ENCODE measurements at places on chromosomes 13 and 19.

- no peak for DNase-seq
Observed at GRCh38 chr19:34559045-34559444, 77.5 kb downstream of the WTIP start.

DNA sequence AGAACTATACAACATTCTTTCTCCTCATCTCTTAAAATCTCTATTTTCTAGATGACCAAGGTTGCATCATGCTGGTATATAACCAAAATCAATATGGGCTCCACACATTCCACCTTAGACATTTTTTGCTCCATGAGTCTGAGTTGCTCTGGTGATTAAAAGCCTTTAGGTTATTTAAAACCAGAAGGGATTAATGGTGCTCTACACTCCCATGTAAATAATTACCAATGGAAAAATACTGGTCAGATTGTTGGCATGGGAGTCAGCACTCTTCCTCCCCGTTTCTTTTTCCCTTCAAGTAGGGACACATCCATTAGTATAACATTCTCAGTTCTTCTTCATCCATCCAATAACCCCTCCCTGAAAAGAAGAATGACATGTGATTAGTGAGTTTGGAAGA, 747.7 kb downstream of the PCDH17 start:
- DNase-seq = no peak

GRCh38 chr19:34645551-34645950, 31.4 kb downstream of the SCGB2B2 start:
- no peak for DNase-seq

GRCh38 chr13:94710881-94711560, 1.3 kb downstream of the SOX21 start:
- DNase-seq = no peak

- DNase-seq = no peak
Observed at GRCh38 chr13:103878891-103879605, 812.8 kb upstream of the SLC10A2 start.

DNA sequence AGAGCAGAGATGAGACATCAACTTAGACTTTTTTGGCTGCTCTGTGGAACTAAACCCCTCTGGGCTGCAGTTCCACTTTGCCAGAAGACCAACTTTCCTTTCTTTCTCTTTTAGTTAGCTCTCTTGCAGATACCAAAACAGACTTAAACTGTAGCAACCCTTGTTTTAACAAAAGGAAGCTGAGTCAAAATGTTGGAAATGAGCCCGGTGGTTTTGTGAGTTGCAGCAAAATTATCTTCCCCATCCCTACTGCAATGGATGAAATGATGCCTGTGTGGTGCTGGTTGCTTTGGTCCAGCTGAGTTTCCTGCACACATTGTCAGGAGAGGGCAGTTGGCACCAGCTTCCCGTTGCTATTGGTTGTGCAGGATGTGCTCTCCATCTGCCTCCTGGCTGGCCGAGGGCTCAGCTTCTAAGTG, 115.3 kb downstream of the LRCH1 start:
- no peak for DNase-seq

- DNase-seq = no peak
Observed at GRCh38 chr13:61756031-61756430, 340.4 kb upstream of the PCDH20 start.

- no peak for DNase-seq
Observed at GRCh38 chr19:15926484-15926883, 7.8 kb downstream of the CYP4F11 start.

DNA sequence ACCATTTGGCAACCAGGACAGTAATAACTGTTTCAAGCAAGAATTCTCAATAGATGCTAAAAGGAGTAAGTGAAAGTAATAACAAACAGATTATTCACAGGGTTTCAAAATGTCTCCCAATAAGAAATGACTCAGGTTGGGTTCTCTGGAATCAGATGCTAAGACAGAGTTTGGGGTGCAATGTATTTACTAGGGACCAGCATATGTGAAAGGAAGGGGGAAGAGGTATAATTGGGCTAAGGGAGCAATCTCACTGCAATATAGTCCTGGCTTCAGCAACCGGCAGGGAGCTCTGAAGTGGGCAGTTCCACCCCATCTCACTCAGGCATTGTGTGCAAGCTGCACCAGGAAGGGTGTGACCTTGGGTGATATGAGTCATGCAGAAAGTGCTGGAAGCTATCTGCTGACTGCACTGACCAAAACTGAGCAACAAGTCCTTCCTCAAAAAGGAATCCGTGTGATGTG, 23.4 kb downstream of the ZDHHC20 start:
- no peak for DNase-seq

- DNase-seq = no peak
Observed at GRCh38 chr13:58919551-58919950, 1244.2 kb downstream of the DIAPH3 start.

GRCh38 chr19:55528030-55528803, 8.7 kb downstream of the SBK2 start:
- no peak for DNase-seq

- no peak for DNase-seq
Observed at GRCh38 chr13:78137404-78138142, 218.9 kb upstream of the EDNRB start.

GRCh38 chr19:49073514-49074378, 1.2 kb upstream of the KCNA7 start:
- no peak for DNase-seq

- DNase-seq = no peak
Observed at GRCh38 chr19:35717665-35718344, at the start of gene KMT2B. KMT2B (plus strand) TSS chr19:35718003; CDS start chr19:35718019, 16 bp downstream.

DNA sequence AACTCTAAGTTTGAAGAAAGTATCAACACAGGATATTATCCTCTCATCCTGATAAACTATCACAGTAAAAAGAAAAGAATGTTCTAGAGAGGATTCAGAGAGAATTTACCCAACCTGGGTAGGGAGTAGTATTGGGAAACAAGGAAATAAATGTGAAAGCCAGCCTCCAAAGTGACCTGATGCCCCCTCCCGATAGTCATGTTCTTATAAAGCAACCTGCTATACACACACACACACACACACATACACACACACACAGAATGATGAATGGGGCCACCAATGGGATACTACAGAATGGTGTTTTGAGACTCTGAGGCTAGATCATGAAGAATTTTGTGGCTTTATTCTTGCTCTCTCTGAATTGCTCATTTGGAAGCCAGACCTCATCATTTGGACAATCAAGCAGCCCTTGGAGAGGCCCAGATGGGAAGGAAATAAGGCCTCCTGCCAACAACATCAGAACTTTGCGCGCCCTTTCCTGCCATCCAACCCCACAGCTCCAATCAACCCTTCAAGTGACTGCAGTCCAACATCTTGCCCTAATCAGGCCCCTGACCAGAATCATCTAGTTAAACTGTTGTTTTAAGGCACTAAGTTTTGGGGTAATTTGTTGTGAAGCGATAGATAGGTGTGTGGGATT, 807.9 kb upstream of the ARGLU1 start:
- DNase-seq = no peak

DNA sequence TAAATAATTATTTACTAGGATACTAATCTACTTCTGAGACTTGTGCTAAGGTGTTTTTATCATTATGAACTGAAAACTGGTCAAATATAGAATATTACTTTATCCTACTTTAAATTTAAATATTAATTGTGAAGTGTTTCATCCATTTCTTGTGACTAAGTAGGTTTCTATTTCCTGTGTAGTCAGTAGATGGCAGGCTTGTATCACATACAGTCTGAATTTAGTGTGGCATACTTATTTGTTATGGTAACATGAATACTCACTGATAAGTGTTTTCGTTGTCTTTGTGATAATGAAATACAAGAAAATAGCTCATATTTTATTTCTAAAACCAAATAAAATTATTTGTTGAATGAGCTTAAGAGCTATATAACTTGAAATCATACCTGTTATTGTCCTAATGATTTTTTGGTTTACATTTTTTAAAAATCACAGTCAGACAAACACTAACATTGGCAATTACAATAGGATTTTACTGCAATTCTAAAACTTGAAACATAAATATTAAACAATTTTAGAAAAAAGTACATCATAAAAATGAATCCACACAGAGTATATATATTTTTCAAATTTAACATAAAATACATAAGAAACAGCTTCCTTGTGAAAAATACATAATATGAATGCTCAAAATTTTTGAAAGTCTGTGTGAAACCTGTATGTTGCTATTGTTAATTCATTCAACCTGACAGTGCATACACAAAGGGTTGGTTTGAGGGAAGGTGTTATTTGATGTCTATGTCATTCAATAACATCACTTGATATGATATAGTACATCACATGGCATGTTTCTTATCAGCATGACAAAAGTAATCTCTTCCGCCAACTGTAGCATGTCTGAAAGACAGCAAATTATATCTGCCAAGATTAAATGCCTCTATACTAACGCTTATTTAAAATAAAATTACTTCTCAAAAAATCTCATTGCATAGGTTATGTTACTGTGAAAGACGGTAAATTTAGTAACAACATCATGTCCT, 904.8 kb upstream of the PCDH20 start:
- no peak for DNase-seq

- DNase-seq = no peak
Observed at GRCh38 chr19:16562608-16563025, 9.6 kb downstream of the SLC35E1 start.

DNA sequence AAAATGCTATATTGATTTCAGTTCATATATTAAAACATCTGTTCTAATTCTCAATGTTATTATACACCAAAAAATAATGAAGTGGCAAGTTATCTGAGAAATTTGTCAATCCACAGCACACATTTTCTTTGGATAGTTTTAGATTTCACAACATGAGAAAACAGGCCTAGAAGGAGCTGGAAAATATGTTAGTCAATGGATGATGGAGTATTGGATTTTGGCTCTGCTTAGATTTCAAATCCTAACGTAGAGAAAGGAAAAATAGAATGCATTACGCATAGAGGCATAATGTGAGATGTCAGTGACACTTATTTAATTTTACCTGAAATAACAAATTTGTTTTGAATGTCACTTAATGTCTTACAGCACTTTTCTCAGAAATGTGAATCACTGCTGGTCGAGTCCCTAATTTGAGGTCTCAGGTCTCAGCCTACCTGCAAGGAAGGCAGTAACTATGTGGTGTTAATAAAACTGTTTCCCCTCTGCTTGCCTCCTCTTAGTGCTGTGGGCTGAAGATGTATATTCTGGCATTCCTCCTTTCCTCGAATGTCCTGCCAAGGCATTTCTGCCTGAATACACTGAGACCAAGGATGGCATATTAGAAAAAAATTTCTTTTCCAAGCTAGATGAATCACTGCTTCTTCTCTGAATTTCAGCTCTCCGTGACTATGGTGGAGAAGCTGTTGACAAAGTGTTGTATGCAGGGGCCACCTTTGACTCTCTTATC, 232.4 kb downstream of the POSTN start:
- DNase-seq = no peak

DNA sequence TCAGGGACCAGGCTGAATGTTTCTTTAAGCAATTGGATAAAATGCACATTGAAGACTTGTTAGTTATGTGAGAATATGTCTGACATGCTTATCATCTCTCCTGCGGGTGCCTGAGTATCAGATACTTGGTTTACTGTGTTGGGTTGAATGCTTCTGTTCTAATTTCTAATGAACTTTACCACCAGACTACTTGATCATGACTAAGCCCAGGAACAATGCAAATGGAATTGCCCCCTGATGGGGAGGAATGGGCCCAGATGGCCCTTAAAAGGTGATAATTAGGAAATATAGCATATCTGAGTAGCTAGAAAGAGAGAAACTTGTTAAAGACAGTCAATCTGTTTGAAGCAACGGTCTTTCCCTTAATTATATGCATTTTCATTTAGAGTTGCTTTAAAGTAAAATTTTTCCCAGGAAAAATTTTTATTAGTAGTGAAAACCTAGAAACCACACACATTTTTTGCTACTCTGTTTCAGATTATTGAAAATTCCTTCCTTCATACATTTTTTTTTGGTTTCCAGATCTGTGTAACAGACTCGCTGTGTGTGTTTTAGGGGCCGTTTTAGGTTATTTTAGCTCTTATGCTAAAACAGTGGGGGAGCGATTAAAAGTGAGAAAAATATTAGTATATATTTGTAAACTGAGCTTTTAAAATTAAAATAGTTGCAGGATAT, 186.6 kb downstream of the TM9SF2 start:
- no peak for DNase-seq

DNA sequence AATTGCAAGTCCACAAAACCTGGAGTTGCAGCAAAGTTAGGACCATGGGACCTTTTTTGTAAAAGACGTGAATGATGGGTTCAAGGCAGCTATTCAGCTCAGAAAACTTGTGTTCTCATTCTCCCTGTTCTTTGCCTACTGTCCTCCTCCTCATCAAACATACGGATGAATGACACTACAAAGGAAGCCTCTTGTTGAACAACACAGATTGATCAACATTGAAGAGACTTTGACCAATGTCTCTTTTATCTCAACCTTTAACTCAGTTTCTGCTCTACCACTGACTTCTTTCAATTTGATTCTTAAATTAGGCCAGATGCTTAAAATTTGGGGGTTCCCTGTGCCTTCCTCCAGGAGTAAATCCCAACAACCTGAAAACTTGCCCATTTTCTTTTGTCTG, 27.9 kb upstream of the KLF12 start:
- no peak for DNase-seq

GRCh38 chr13:103451656-103452055, 385.4 kb upstream of the SLC10A2 start:
- DNase-seq = no peak

DNA sequence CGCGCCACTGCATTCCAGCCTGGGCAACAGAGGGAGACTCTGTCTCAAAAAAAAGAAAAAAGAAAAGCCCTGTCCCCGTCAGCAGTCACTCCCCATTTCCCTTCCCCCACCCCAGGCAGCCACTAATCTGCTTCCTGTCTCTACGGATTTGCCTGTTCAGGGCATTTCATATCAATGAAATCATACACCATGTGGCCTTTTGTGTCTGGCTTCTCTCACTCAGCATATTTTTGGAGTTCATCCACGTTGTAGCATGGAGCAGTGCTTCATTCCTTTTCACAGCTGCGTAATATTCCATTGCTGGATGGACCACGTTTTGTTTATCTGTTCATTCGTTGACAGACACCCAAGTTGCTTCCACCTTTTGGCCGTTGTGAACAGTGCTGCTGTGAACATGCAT, 36.1 kb upstream of the KLF2 start:
- DNase-seq = no peak

GRCh38 chr13:106488076-106488475, 47.4 kb downstream of the EFNB2 start:
- no peak for DNase-seq

GRCh38 chr19:48480183-48480557, 11.0 kb downstream of the CYTH2 start:
- DNase-seq = no peak

- DNase-seq = no peak
Observed at GRCh38 chr13:84961023-84961422, 838.2 kb downstream of the SLITRK6 start.

- DNase-seq = no peak
Observed at GRCh38 chr19:13795595-13796300, 505 bp downstream of the ZSWIM4 start.

- no peak for DNase-seq
Observed at GRCh38 chr19:20278342-20278741, 111.3 kb downstream of the ZNF486 start.

- DNase-seq = no peak
Observed at GRCh38 chr19:10288662-10289166, 1.0 kb upstream of the ICAM5 start.
